ENCODE measurements at places on chromosomes 7 and 10.

DNA sequence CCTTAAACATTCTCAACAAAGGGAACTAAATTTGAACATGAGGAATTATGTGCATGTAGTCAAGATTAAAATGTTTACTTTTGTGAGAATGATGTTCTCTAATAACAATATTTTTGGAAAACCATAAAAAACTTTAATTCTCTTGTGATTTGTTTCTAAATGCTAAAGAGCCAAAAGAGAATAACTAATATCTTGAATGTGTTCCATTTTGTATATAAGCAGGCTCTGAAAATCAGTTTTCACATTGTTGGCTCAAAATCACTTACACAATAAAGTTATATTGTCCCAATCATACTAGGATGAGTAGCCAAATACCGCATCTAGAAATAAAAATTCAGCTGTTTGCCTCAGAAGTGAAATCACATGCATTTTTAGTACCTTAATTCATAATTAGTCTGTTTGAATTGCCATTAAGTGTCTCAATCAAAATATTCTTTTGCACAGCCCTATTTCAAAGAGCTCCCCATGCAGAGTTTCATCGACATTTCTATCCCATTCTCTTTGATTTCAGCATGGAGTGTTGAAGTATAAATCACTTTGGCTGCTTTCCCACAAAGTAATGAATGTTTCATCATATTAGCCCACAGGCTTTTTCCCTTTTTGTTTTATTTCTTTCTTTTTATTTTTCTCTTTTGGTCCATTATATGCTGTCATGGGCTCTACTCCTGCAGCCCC is 420.3 kb upstream of the POM121L12 start:
- DNase-seq = no peak

DNA sequence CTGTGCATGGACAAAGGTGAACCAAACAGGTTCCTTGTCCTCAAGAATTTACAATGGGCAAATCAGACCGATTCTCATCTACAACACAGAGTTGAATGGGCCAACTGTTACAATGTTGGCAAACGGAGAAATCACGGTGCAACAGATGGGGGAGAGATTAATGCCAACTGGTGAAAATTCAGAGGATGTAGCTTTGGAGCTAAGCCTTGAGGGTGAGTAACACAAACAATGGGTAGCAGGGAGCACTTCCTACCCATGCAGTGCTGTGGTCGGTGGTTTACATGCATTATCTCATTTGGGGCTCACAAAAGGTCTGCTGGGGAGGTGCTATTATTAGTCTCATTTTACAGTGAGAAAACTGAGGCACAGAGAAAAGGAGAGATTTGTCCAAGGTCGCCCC is 902 bp upstream of the NFE2L3 start:
- DNase-seq = no peak

DNA sequence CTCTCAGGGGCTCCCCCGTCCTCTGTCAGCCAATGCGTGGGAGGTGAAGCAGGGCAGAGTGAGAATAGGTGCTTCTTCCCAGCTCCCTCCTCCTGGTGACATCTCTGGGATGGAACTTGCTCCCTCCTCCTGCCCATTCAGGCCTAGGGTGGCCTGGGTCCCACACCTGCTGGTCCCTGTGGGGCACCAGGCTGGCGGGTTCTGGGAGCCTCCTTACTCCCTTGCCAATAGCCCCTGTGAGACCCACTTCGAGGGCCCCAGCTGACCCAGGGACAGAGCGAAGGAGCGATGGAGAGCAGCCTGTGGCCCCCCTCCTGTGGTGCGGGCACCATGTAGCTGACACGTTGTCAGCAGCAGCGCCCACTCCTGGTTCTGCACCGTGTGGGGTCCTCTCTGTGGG is 512.6 kb downstream of the GLRX3 start:
- no peak for DNase-seq

- DNase-seq = no peak
These were observed 83.9 kb downstream of the FGFR2 start for GRCh38 chr10:121514141-121514865.

DNA sequence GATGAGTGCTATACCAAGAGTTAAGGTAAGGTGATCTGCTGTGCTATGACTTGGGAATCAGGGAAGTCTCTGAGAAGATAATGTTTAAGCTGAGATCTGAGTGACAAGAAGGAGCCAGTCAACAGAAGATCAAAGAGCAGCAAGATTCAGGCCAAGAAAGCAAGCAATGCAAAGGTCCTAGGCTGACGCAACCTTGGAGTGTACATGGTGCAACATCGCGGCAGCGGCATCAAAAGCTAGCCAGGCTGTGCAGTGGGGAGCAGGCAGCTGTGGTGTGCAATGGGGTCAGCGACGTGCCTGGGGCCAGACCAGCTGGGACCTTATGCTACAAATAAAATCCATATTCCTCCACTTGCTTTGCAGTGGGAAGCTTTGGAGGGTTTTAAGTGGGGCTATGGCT is 324.1 kb downstream of the LRMDA start:
- DNase-seq = no peak

DNA sequence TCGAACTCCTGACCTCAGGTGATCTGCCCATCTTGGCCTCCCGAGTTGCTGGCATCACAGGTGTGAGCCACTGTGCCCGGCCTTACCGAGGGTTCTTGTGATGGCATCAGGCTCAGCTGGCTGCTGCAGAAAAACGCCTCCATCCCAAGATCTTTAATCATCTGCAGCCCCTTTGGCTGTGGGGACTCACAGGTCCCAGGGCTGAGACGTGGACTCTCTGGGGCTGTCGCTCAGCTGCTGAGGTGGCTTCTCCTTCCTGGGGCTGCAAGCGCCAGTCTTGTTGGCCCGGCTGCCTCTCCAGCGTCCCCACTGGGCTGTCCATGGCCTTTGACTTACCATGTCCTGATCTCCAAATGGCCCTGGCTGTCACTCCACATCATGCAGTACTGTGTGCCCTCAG is 20.0 kb downstream of the AMZ1 start:
- DNase-seq = no peak

- no peak for DNase-seq
These were observed 134.2 kb downstream of the PTPN20 start for GRCh38 chr10:47045331-47045861.

- peak; percentile 64 for DNase-seq
These were observed 99.4 kb downstream of the MTPN start for GRCh38 chr7:135877805-135878204.

- no peak for DNase-seq
These were observed 83.9 kb downstream of the OSBPL3 start for GRCh38 chr7:24896031-24896501.

DNA sequence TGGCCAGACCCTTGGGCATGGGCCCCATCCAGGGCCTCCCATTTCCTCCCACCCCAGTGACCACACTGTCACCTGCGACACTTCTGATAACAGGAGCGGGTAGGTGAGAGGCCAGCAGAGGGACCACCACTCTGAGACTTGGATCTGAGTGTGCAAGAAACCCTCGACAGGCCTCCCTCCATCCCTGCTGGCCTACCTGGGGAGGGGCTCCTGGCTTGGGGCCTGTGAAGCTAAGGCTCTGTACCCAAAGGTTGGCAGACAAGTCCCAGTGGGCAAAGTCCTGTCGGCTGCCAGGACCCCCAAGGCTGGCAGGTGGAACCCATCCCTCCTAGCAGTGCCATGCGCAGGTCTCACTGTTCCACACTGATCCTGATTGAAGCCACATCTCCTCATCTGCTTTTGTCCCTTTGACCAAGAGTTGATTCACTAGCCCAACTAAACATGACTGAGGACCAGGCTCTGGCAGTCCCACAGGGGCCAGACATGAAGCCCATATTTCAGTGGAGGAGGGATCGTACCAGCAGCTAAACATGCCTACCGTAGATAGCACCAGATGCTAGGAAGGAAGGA is 1.2 kb upstream of the PGAM2 start:
- DNase-seq = no peak

DNA sequence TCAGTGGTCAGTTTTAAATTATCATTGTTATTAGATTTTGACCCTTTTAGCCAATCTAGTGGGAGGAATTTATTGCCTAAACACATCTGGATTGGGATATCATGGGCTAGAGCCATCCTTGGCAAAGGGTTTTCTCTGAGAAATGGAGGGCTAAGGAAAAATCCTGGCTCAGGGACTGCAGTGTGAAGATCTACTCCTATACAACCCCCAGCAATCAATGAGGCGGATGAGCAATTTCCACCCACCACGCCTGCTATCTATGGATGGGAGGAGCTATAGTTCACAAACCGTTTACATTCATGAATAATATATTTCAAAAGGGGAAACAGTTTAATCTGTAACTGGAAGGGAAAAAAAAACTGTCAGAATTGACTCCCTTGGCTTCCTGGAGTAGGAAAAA is 2.7 kb downstream of the CAV1 start:
- no peak for DNase-seq

GRCh38 chr7:155509359-155509724 is 37.0 kb downstream of the CNPY1 start:
- no peak for DNase-seq

DNA sequence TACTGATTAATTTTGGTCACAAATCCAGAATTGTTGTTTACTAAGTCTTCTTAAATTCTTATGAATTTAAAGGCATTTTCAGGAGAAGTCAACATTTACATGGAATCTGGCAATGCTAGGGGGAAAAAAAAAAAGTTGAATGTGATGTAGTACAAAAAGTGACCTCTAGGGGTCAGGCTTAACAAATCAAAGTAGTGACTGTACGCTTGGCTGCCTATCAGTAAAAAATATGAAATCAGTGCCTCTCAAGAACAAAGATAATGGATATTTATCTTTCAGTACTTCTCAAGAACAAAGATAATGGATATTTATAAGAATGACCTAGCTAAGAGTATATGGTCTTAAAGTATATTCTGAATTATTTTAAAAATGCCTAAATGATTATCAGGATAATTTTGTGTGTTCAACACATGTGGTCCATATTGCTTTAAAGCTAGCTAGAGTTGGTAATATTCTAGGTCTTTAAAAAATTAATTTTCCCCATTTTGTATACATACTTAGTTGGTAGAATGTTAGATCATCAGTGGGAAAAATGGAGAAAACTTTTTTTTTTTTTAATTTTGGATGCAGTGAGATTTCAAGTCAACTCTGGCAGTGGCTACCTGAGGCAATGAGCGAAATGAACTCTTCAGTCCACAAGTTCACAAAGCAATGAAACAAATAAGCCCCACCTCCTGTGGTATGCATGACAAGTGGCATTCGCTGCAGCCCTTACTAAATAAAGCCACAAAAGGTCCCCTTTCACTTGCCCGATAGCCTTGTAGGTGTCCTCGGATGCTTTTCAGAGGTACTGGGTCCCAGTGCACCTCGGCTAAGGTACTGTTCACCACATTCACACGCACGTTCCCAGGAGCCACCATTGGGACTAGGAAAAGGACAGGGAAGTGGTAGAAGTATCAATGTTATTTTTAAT is 51.2 kb upstream of the LAMB4 start:
- DNase-seq = peak; percentile 12

GRCh38 chr10:113441220-113441619 is 111.6 kb upstream of the HABP2 start:
- DNase-seq = no peak

DNA sequence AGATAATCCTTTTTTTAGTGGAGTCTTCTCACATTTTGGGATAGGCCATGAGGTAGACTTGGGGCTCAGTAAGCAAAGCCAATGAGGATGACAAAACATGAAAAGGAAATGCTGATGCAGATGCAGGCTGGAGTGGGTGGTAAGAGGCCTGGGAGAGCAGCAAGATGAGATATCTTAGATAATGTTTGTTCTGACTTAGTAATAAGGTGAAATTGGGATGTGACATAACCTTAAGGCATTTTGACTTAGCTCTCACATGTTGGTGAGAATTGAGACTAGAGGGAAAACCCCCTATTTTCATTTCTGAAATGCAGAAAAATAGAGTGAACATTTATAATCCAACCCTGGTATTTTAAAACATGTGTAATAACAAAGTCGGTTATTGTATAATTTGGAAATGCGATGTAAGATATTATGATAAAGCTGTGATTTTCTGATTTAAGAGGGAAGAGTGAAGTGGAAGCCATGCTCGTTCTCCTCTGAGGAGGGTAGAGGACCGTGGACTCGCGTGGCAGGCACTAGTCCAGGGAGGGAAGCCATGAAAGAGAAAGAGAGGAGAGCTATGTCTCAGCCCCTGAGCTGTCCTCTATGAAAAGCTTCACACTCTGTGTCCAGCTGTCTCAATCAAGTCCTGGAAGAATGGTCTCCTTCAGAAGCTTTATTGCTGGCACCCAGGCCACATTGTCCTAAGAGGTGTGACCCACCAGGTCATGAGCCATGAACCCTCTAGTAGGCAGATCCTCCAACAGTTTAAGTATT is 57.3 kb downstream of the ST7 start:
- DNase-seq = no peak

GRCh38 chr10:6202098-6202683 is 541 bp upstream of the PFKFB3 start:
- no peak for DNase-seq

GRCh38 chr10:79318369-79318768 is 28.9 kb upstream of the PPIF start:
- DNase-seq = no peak

GRCh38 chr10:60209874-60210570 is 179.7 kb downstream of the ANK3 start:
- DNase-seq = no peak

DNA sequence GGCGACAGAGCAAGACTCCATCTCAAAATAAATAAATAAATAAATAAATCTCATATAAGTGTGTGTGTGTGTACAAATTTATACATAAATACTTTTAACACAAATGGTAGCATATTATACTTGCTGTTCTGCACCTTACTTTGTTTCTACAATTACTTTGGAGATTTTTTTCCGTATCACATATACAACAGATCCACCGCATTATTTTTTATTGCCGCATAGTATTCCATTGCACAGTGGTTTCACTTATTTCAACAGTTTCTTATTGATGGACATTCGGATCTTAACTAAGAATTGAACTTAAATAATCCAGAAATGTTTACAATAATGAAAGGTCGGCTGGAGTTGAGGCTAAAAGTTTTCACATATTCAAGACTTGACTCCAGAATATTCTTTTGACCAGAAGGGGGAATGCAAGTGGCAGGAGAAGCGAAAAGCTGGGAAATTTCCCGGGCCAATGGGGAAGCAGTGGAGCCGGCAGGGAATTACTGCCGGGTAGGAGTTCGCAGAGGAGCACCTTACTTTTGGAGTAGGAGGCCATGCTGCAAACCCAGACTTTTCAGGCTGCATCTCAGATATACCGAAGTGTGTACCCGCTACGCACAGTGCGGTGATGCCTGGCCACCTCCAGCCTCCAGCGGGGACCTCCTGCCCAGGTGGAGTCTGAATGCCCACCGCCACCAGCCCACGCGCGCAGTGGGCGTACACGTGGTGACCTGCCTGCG is 415 bp upstream of the CNNM1 start:
- DNase-seq = no peak

GRCh38 chr10:27698961-27699360 is 46.7 kb downstream of the MKX start:
- DNase-seq = no peak

- DNase-seq = no peak
These were observed 172.3 kb downstream of the PTPRN2 start for GRCh38 chr7:158415316-158415715.

DNA sequence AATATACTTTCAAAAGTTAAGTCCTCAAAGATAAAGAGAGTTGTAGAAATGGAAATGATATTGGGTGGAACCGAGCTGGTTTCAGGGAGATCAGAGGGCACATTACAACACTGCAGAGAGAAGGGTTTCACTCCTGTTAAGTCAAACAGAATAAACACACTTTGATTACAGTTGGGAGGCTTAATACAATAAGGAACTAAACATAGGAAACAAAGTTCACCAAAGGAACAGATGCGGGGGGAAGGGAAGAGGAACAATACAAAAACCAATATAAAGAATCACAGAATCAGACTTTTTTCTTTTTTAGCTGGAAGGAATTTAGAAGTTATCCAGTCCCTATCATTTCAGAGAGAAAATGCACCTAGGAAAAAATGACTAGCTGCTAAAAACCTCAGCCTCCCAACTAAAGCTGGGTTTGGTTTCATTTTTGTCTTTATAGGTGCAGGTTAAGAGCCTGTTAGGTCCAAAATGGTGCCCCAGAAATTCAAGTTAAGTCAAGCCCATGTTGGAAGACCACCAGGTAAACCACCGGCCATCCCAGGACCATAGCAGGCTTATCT is 81.9 kb downstream of the DNMBP start:
- no peak for DNase-seq
